ENCODE measurements at places on chromosomes 7 and 10.
A peak's percentile ranks its signal among the peaks of the same experiment; 100 is the strongest.

DNA sequence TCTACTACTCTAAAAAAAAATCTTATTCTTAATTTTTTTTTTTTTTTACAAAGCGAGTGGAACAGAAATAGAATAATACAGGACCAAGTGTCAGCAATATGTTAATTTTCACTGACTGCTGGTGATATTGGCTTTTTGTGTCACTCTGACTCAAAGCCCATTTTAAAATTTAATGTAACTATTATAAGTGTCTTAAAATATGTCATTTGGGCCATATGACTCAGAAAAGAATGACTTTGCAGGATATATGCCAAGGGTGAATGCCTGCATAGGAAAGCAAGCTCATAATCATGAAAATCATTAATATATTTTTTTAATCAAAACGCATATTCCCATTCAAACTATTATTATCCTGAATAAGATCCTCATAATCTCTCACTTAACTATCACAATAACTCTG, 149.2 kb downstream of the GNAT3 start:
- no peak for DNase-seq

GRCh38 chr10:91412354-91413087, 2.4 kb downstream of the HECTD2 start:
- no peak for DNase-seq

GRCh38 chr7:30937416-30937815, 25.8 kb downstream of the AQP1 start:
- DNase-seq, result no peak

GRCh38 chr10:4588824-4589223, 237.2 kb upstream of the AKR1E2 start:
- DNase-seq, result no peak

- DNase-seq, result no peak
Measured at GRCh38 chr10:103506061-103506460, 12.6 kb downstream of the NEURL1 start.

DNA sequence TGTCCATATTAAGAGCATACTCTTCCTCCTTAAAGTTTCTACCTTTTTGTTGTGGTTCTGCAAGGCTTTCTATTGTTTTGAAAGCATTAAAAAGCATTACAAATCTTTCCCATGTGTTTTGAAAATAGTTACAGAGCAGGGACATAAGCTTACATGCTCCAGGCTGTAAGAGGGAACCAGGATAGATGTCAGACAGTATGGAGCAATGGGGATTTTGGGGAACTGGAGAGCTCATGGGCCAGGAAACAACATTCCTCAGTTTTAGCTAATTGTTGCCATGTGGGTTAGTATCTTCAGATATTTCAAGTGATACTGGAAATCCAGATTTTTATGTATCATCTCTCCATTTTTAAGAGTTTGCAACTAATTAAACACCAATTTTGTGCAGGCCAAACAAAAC, 3.5 kb downstream of the MDFIC start:
- no peak for DNase-seq

- DNase-seq, result no peak
Measured at GRCh38 chr10:87952612-87953011, 89.2 kb downstream of the PTEN start.

- DNase-seq, result no peak
Measured at GRCh38 chr10:87547734-87548311, 43.1 kb downstream of the MINPP1 start.

GRCh38 chr7:95095966-95096540, 188.7 kb downstream of the PPP1R9A start:
- no peak for DNase-seq

- peak; percentile 26 for DNase-seq
Measured at GRCh38 chr10:988667-989545, 672 bp downstream of the GTPBP4 start.

DNA sequence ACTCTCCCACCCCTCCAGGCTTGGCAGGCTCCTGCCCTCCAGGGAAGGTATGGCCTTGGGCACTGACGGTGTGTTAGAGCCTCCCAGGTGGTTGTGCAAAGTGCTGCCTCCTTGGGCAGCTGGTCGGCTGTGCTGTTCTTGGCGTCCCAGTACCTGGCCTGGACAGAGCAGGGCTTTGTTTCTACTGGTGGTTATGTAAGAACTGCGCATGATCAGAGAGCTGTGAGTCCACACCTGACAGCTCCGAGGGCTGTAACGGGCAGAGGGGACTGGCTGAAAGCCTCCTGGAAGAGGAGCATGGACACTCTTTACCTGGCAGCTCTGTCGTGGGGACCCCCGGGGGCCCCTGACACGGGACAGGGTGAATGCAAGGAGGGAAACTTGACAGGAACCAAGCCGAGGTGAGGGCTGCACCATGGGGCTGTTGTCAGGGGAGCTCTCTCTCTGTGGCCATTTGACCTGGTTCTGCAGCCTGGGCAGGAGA, 3.1 kb upstream of the SFRP5 start:
- no peak for DNase-seq

- DNase-seq, result no peak
Measured at GRCh38 chr10:129046065-129046681, 420.9 kb upstream of the MGMT start.

GRCh38 chr7:118218413-118219156, 5.9 kb upstream of the ANKRD7 start:
- no peak for DNase-seq

GRCh38 chr10:26969145-26969926, 108.6 kb upstream of the ABI1 start:
- DNase-seq, result no peak

DNA sequence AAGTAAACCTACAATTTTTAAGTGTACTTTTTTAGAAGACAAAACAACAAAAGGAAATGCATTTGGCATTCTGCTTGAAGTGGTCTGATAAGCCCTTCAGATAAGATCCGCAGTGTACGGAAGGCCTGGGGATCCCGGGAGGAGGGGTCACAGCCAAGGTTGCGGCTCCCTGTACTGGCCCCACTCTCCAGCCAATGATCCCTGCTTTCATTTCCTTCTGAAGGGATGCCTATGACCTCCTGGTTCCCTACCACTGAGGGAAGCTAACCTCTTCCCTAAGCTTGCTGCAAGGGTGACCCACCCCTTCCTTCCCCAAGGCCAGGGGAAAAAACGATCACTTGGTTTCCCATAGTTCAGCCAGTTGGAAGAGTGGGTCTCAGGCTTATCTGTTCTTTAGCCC, 5.3 kb downstream of the DENND2A start:
- DNase-seq, result no peak

DNA sequence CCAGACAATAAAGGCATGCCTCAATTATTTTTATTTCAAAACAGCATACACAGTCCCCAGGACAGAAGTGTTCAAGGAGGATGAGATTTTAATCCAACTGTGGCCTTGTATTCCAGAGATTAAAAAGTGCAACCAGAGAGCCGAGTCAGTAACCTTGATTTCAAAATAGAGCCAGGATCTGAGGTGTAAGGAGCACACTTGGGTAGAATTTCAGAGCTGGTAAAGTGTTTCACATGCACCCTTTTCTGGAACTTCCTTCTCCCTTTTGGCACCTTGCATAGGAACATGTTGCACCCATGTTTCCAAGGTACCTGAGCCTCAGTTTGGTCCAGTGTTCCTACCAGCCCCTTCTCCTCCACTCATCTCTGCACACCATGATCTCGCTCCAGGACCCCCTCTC, 225.1 kb downstream of the TRIL start:
- no peak for DNase-seq

GRCh38 chr10:14150526-14150925, 180.2 kb downstream of the FRMD4A start:
- DNase-seq, result no peak

GRCh38 chr10:68043030-68043429, 32.1 kb downstream of the HERC4 start:
- no peak for DNase-seq

DNA sequence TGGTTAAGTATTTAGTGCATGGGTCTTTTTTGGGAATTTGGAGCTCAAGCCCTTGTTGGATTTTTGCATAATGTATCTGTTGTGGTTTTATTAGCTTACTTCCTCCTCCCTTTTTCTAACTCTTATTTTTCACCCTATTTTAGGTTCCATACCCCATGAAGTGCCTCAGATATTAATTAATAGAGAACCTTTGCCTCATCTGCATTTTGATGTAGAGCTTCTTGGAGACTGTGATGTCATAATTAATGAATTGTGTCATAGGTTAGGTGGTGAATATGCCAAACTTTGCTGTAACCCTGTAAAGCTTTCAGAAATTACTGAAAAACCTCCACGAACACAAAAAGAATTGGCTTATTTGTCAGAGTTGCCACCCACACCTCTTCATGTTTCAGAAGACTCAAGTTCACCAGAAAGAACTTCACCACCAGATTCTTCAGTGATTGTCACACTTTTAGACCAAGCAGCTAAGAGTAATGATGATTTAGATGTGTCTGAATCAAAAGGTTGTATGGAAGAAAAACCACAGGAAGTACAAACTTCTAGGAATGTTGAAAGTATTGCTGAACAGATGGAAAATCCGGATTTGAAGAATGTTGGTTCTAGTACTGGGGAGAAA, 28.0 kb downstream of the SIRT1 start:
- no peak for DNase-seq

DNA sequence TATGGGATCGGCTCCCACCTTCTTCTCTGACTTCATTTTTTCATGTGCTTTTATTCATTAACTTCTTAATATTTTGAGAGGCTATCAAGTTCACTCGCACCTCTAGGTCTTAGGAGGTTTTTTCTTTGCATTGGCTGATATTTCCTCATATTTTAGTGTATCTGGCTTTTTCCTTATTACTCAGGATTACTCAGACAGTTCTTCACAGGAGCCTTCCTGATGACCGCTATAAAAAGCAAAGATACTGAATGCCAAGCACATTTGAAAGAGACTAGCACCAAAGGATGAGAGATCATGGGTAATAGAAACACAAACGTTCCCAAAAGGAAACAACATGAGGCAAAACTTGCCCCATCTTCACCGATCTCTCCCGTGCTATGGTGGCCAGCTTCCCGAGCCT, 409.2 kb upstream of the KLF6 start:
- DNase-seq, result no peak

GRCh38 chr10:129199826-129200225, 267.2 kb upstream of the MGMT start:
- DNase-seq, result no peak

DNA sequence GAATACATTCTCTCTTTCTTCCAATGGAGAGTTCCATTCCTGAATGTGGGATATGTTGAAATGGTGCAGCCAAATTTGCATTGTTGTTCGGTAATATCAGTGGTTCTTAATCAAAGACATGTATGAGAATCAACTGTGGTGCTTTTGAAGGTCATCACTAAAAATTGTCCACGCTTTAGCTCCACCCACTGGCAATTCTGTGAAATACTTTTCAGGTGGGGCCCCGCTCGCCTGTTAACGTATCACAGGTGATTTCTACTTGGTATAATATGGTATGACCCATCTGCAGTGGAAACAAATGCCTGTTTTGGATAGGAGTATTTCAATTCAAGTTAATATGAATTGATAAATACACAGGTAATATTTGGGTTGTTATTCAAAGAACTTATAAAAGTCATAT, 178.4 kb downstream of the NSUN6 start:
- DNase-seq, result no peak

GRCh38 chr7:132138817-132139216, 437.5 kb downstream of the PLXNA4 start:
- DNase-seq, result no peak

DNA sequence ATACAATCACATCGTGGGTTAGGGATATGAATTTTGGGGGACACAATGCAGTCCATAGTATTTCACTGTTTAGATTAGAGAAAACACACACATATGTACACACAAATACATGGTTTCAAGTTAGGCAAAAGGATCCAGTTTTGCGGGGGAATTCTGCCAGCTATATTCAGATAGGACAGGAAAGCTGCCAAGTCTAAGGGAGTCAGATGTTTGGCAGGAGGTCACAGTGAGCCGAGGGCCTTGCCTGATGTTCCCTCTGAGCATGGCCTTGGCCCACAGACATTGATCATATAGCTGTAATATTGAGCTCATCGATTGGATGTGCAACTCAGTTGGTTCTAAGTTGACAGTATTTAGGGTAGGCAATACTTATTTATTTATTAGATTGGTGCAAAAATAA, 122.8 kb downstream of the ADRA2A start:
- DNase-seq, result no peak

- DNase-seq, result peak; percentile 84
Measured at GRCh38 chr10:69089638-69090599, 2.0 kb downstream of the SRGN start.

DNA sequence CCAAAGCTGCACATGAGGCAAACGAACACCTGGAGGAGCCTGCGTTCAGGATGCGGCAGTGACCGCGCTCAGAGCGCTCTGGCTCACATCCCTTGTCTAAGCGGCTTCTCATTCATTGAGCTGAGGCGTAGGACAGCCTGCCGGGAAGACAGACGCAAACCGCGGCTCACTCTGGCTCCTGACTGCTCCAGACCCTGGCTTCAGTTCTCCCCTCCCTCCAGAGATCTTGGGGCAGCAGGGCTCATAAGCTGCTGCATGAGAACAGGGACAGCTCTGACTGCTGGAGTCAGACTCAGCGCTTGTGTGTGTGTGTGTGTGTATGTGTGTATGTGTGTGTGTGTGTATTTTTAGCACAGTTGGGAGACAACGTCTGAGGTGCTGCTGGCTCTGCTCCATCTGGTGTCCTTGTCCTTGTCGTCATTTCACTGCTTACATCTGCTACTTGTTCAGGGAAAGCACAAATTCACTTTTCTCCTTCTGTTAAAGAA, 15.8 kb upstream of the LYZL2 start:
- no peak for DNase-seq

GRCh38 chr7:83148776-83149175, 13.9 kb downstream of the PCLO start:
- DNase-seq, result no peak

GRCh38 chr10:132118366-132118765, 52.6 kb downstream of the JAKMIP3 start:
- DNase-seq, result no peak

GRCh38 chr10:21499701-21500577, 25.5 kb downstream of the SKIDA1 start:
- no peak for DNase-seq

DNA sequence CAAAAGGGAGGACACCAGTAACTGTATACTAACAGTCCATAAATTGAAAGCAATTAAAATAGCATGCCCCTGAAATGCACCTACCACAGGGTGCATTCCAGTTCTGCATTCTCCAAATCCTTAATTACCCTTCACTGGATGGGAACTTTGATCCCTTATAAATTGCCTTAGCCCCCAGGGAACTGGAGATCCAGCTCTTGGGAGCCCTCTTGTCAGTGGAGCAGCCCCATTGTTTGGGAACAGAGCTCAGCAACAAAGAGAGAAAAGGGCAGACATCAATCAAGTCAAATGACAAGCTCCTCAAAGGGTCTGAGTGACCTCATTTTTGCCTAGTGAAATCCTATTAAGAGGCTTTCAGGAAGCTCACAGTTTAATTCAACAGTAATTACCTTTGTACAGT, 472.6 kb downstream of the XPNPEP1 start:
- DNase-seq, result no peak

DNA sequence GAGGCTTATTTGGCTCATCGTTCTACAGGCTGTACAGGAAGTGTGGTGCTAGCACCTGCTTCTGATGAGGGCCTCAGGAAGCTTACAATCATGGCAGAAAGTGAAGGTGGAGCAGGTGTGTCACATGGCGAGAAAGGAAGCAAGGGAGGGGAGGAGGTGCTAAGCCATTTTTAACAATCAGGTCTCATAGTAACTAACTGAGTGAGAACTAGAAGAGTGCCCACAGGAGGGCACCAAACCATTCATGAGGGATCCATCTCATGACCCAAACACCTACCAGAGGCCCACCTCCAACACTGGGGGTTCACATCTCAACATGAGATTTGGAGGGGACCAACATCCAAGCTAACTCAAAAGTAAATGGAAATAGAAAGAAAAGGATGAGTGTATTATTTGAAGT, 78.1 kb downstream of the CXCL12 start:
- DNase-seq, result no peak

Measured in stimulated activated naive CD4-positive, alpha-beta T cell treated with Interleukin-2 at 50 U/mL for 16 hours (primary cell).